Muscle of arm (tissue), 14 donors: ENCODE measurements at places on chromosomes 13 and 19. TPM values are rescaled to one million over a fixed set of nuclear protein-coding genes. Genes with fewer than 3 reads are reported as not detected.

SHANK1 gene
- 19.7 TPM for polyA plus RNA-seq

AKAP8 gene
- polyA plus RNA-seq: 16.3 TPM

SYCN gene
- polyA plus RNA-seq: not detected

TPTE2 gene
- polyA plus RNA-seq: 0.17 TPM

IGFL1 gene
- polyA plus RNA-seq: not detected

LENG9 gene
- 1.5 TPM for polyA plus RNA-seq

JAK3 gene
- 1.6 TPM for polyA plus RNA-seq

SUGT1 gene
- 39.4 TPM for polyA plus RNA-seq

DAND5 gene
- 0.18 TPM for polyA plus RNA-seq

PODNL1 gene
- polyA plus RNA-seq: 0.35 TPM

MBD3L1 gene
- polyA plus RNA-seq: not detected

OR4F17 gene
- polyA plus RNA-seq: not detected

C19orf73 gene
- 0.74 TPM for polyA plus RNA-seq

FAM32A gene
- 64.4 TPM for polyA plus RNA-seq

ZNF547 gene
- polyA plus RNA-seq: not detected

IL12RB1 gene
- 0.21 TPM for polyA plus RNA-seq

RYR1 gene
- polyA plus RNA-seq: 595 TPM

PLK5 gene
- polyA plus RNA-seq: 0.20 TPM

NKG7 gene
- polyA plus RNA-seq: 2.0 TPM

PRKCG gene
- not detected for polyA plus RNA-seq

ZNF793 gene
- polyA plus RNA-seq: 9.3 TPM

MAP3K10 gene
- polyA plus RNA-seq: 7.4 TPM

OR7C1 gene
- 0.27 TPM for polyA plus RNA-seq

GMIP gene
- 2.4 TPM for polyA plus RNA-seq

LYPD3 gene
- polyA plus RNA-seq: 0.74 TPM

BORCS8 gene
- 12.2 TPM for polyA plus RNA-seq

GRCh38 chr13:97746649-97747048 lies 206.8 kb upstream of the IPO5 start:
- no peak for DNase-seq

DNA sequence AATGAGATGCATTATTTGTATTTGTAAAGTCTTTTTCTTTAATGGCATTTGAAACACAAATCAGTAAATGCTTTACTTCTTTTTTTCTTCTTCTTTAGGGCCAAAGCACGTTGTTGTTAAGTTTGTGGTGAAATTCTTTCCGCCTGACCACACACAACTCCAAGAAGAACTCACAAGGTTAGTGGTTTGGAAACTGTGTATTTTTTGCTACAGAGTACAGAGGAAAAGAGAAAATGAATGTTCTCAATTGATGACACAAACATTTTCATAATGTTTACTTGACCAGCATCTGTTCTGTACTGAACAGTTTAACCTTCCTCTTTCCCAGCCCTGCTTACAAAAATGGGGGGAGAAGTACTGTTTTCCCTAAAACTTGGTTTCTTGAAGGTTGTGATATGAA lies 190.9 kb upstream of the RNF113B start:
- DNase-seq: no peak

GRCh38 chr19:43439709-43440063 lies 25.0 kb downstream of the TEX101 start:
- no peak for DNase-seq

GRCh38 chr13:50766013-50766412 lies 77.5 kb downstream of the DLEU7 start:
- DNase-seq: peak; percentile 31

DNA sequence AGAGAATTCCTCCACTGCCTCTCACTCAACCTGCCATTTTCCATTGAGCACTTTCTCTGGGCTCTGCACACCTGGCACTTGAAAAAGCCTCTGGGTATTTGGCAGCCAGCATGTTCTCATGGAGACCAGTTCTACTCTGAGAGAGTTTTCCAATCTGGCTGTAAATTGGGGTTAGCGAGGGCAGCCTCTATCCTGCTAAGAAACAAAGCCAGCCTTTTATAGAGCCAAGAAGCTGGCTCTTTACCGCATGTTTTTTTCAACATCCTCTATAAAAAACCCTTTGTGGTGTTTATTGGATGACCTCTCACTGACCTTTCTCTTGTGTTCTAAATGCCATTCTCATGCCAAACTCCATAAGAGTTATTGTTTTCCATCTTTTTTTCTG lies 52.6 kb upstream of the RCBTB2 start:
- no peak for DNase-seq

- no peak for DNase-seq
Observed at GRCh38 chr19:43747557-43748204, 7.1 kb downstream of the SMG9 start.

DNA sequence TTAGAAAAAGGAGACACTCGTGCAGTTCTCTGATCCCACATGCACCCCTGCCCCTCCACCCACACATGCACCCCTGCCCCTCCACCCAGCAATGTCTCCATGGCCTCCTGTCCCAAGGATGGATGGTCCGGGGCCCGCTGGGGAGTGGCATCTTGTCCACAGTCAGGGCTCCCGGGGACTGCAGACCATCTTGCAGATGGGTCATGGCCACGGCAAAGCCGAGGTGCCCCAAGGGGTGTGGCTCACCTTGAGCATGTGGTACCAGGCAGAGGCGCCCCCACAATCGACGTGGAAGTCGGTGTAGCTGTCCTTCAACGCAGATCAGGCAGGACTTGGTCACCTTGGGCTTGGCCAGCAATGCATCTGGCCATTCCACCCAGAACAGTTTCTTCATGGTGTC lies 216.7 kb downstream of the TUBA3C start:
- no peak for DNase-seq

DNA sequence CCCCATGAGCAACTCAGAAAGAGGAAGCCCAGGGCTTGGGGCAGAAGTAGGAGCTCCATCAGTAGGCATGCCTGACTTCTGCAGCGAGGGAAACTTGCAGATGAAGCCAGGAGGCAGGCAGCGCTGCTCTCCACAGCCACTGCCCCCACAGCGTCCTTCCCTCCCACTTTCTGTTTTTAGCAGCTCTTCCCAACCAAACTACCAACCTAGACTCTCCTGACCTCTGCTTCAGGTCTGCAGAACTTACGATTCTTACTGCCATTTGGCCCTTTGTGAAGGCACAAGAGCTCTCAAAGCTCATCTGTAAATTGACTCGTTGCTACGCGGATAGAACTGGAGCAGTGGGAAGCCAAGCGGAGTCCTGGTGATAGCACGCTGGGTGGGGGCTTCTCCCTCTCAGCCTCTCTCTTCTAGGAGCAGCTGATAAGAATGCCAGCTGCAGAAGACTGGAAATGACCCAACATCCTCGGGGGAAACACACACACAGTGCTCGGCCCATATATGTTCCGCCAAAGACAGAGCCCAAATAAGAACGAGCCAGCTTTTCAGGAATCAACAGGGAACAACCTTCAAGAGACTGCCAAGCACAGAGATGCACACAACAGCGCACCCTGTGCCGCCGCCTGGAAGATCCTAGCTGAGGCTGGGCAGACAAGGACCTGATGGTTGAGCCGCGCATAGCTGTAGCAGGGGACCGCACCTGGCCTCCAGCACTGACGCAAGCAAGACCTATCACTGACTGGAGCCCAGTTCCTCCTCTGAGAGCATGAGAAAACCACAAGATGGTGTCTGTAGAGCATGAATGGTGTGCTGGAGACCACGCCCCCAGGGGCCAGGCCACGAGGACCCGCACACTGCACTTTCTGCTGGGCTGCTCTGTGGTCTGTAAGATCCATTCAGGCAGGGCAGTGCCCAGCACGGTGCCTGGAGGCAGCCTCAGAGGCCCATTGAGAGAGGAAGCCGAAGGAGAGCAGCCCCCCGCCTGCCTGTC lies 15.9 kb upstream of the SLC35E1 start:
- DNase-seq: no peak

GRCh38 chr19:42246143-42246921 lies 3.9 kb upstream of the GSK3A start:
- DNase-seq: no peak

DNA sequence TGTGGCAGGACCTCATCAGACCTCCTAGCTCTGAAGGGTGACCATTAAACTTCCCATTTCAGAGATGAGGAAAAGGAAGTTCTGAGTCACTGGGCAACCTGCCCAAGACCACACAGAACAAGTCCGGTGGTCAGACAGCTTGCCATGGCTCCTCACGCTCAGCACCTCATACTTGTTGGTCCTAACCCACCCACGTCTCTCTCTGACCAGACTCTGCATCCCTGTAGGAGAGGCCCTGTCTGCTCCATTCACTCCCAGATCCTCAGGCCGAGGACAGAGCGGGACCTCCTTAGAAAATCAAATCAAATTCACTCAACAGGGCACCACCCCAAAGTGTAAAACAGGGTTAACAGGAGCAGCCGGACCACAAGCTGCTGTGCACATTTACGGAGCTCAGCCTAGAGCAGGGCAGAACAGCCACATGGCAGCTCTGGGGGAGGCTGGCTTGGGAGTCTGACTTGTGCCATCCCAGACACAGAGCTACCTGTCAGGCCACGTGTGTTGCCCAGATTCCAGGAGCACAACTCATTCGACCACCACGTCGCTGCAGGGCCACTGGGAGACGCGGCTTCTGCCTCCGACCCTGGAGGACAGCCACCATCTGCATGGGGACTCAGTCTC lies 1.7 kb downstream of the MIER2 start:
- peak; percentile 55 for DNase-seq

GRCh38 chr19:11408591-11408990 lies 10.5 kb downstream of the RGL3 start:
- DNase-seq: no peak

- no peak for DNase-seq
Observed at GRCh38 chr13:87280139-87280538, 391.0 kb upstream of the SLITRK5 start.

GRCh38 chr13:22549126-22549525 lies 631.7 kb upstream of the SGCG start:
- DNase-seq: no peak

- no peak for DNase-seq
Observed at GRCh38 chr19:40717880-40718773, 1.2 kb downstream of the ITPKC start.

DNA sequence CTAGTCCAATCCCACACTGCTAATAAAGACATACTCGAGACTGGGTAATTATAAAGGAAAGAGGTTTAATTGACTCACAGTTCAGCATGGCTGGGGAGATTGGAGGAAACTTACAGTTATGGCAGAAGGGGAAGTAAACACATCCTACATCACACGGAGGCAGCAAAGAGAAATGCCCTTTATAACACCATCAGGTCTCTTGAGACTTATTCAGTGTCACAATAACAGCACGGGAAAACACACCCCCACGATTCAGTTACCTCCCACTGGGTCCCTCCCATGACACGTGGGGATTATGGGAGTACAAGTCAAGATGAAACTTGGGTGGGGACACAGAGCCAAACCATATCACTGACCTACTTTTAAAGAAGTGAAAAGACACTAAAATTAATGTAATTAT lies 1130.4 kb upstream of the SLC10A2 start:
- DNase-seq: no peak

- no peak for DNase-seq
Observed at GRCh38 chr19:6738787-6739389, 592 bp upstream of the TRIP10 start.

DNA sequence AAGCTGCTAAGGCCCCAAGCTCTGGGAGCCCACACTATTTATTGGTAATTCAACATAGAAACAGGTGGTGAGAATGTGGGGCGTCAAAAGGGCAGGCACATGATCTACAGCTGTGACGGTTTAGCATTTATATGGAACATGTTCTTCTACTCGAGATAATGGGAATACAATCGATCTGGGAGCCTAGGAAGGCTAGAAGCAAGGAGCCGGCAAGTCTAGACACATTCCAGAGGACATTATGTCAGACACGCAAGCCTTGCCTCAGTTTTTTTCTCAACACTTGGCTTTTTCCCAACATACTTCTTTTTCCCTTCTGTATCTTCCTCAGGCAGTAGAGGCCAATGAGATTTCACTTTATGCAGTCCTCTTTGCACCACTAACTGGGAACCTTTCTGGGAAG lies 315.7 kb upstream of the SLITRK5 start:
- DNase-seq: no peak

DNA sequence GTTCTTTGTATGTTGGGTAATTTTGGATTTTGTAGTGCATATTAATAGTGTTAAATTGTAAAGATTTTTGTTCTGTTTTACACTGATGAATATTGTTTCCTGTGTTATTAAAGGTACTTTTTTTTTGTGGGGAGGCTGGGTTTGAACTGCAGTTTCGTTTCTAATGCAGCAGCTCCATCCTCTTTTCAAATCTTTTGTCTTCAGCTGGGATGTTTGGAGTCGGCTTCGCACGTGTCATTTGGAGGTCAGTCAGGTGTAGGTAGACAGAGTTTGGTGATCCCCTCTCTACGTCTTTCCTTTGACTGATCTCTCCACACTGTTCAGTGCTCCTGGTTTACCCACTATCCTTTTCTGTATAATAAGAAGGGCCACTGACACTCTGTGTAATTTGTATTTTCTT lies 30.3 kb downstream of the TDRD3 start:
- DNase-seq: no peak

DNA sequence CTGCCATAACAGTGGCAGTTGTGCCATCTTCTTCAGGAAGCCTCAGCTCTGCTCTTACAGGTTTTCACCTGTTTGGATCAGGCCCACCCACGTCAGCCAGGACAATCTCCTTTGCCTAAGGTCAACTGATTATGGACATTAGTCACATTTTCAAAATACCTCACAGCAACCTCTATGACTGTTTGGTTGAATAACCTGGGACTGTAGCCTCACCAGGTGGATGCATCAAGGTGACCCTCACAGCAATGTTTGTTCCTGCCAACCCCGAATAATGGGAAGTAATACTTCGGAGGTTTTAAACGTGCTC lies 17.2 kb upstream of the ATP12A start:
- DNase-seq: no peak

GRCh38 chr13:25966086-25966485 lies 85.7 kb downstream of the SHISA2 start:
- DNase-seq: no peak

- no peak for DNase-seq
Observed at GRCh38 chr19:43408043-43408442, 6.6 kb upstream of the TEX101 start.

DNA sequence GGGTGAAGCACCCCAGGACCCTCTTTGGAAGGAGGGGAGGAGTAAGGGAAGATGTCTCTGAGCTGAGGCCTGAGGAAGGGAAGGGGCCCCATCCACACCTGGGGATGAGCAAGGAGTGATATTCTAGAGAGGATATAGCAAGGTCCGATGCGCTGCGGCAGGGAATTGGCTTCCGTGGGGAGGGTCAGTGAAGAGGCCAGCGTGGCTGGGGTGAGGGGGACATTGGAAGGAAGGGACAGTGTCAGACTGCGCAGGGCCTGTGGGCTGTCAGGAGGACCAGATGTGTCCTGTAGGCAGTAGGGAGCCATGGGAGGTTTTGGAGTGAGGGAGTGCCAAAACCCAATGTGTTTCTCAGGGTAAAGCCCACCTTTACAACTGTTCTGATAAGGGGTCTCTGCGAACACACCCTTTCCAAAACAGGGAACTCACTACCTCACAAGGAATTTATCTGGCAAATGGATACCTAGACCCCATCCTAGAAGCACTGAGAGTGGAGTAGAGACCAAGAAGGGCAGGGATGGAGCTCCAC lies 3.7 kb downstream of the LMTK3 start:
- DNase-seq: no peak

GRCh38 chr19:52171321-52172169 lies at the start of gene ZNF836:
Gene ZNF836 (minus strand): TSS chr19:52171621. CDS start chr19:52168072, 3,549 bp downstream.
- peak; percentile 88 for DNase-seq
